ENCODE measurements at places on chromosomes 7 and 10.

DNA sequence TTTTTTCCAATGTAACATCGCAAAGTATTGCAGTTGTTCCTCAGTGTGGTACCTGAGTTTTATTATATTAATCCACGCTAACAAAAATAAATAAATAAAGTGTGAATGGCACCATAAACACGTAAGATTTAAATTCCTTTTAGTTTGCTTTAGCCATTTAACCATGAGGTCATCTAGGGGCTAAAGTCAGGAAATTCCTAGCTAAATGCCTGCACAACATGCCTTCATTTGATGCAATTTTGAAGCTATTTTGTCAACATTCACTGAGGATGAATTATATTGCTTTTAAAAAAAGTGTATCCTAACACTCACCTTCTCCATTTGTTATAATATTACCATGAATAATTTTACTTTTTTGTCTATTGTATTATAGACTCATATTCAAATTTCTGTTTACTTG is 714.4 kb downstream of the GATA3 start:
- no peak for DNase-seq

DNA sequence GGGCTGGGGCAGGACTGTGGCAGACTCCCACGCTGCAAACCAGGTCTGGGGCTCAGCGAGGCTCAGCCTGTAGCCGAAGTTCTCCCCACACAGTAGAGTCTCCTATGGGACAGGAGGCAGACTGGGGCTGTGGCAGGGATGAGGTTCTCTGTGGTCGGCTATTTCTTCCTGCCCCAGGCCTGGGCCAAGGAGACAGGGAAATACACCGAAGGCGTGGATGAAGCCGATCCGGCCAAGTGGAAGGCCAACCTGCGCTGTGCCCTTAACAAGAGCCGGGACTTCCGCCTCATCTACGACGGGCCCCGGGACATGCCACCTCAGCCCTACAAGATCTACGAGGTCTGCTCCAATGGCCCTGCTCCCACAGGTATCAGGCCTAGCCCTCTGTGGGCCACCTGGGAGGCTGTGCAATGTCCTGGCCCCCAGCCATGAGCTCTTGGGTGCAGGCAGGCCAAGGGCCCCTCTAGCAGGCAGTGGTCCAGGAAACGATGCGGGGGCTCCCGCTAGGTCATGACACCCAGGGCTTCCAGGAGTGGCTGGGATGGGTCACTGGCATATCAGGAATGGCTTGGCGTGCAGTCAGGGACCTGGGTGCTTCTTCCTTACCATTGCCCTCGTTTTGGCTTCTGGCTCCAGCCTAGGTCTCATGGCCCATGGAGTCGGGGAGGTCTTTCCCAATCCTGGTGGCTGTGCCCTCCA is 8.1 kb downstream of the IRF5 start:
- DNase-seq: no peak

DNA sequence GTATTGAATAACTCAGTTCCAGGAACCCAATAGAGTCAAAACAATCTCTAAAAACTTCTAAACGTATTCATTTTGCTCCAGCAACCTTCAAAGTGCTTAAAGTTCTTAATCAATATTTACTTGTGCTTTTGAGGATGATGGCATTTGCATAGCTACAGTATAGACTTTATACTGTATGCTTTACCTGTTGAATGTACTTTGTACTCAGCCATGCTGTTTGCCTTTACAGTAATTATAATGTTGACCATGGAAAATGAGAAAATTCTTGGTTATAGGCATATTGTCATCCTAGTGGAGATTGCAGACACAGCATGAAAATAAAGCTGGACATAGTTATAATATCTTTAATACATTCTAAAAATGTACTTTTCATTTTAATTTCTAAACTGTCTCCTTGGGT is 762.7 kb upstream of the PHF14 start:
- no peak for DNase-seq

GRCh38 chr7:45229156-45229920 is 71.7 kb downstream of the RAMP3 start:
- DNase-seq: no peak

GRCh38 chr10:11654659-11655058 is 43.2 kb upstream of the USP6NL start:
- DNase-seq: no peak

DNA sequence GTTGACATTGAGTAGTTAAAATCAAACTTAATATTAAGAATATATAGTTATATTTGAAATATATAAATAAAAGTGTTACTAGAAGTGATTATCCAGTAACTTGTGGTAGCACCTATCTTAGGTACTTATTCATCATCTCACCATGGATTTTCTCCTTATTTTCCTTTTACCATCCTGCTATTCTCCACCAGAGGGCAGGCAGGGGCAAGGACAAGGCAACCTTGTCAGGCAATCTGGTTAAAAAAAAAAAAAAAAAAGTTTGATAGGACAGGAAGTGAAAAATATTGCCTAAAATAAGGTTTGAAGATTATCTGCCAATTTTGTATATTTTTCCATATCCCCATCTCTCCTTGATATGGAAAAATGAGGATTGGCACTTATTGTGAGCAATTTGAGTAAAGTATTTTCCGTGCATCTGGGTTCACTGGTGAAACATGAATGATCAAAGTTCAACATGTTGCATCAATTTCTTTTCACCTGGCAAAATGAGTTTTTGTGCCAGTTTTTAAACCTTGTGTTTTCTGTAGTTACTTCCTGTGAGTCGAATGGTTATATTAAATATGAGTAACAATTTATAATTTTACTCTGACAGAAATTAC is 256.7 kb downstream of the AGMO start:
- peak; percentile 85 for DNase-seq

- DNase-seq: no peak
Measured at GRCh38 chr7:21217365-21217764, 210.5 kb upstream of the SP4 start.

DNA sequence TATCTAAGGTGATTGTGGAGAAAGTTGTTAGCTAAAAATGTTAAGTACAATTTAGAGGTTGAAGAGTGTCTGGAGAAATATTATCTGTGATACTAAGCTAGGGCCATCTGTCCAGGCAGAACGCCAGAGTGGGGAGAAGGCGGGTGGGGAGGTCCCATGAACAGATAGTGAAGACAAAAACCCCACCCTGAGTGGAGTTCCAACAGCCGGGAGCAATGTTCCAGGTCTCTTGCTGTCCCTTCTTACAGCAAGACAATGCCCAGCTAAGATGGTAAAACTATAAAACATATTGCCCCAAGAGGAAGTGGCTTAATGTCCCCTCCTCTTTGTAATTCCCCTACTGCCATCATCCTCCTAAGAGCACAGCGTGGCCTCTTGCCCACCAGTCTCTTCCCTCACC is 10.4 kb upstream of the IL15RA start:
- no peak for DNase-seq

GRCh38 chr10:3261921-3262320 is 89.3 kb upstream of the PITRM1 start:
- peak; percentile 6 for DNase-seq

GRCh38 chr7:684416-684815 is 42.1 kb upstream of the DNAAF5 start:
- DNase-seq: no peak

Data from H4 (cell line).